ENCODE measurements at places on chromosomes 7 and 10.

- DNase-seq: no peak
Measured at GRCh38 chr7:28026237-28026636, 154.4 kb downstream of the JAZF1 start.

DNA sequence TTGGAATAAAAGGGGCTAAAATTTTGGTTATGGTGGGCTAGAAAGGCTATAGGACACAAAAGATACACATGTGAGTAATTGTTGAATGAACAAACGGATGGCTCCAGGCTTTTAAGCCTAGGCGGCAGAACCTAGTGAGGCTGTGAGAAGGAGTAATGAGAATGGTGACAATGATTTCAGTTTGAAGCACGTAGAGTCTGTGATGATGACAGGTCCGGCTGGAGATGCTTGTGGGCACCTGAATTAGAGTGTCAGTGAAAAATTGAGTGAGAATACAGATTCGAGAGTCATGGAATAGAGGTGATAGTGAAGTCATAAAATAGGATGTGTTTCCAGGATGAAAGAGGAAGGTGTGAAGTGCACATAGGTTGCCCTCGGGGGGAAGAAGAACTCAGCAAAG lies 170.6 kb downstream of the TMEM178B start:
- DNase-seq: no peak

GRCh38 chr7:9307131-9307530 lies 873.7 kb downstream of the NXPH1 start:
- DNase-seq: no peak

GRCh38 chr10:111990734-111991133 lies 192.8 kb downstream of the GPAM start:
- no peak for DNase-seq

- DNase-seq: no peak
Measured at GRCh38 chr10:87060280-87060928, 34.2 kb downstream of the GLUD1 start.

GRCh38 chr10:98516352-98516751 lies 69.6 kb upstream of the HPS1 start:
- DNase-seq: no peak

DNA sequence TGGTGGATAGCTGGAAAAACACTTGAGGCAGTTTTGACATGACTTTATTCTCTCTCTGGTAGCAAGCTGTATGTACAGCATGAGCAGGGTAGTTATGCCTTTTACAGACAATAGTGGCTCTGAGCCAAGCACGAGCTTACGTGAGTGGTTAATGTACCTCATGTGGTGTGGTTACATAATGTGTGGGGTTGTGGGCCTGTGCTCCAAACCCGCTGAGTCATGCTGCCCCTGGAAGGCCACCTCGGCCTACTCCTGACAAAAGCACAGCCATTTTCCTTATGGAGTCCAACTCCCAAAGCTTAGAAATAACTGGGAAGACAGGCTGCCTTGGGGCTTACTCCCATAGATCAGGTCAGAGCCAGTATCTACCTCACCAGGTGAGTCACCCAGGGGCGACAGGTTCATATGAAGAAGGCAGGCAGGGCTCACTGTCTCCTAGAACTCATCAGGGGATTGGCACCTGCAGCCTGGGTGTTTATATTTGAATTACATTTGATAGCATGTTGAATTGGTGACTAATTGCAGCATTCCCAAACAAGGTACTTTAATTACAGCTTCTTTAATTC lies 404.5 kb downstream of the ADRA2A start:
- DNase-seq: no peak

GRCh38 chr7:32500922-32501341 lies 5.6 kb downstream of the AVL9 start:
- no peak for DNase-seq

DNA sequence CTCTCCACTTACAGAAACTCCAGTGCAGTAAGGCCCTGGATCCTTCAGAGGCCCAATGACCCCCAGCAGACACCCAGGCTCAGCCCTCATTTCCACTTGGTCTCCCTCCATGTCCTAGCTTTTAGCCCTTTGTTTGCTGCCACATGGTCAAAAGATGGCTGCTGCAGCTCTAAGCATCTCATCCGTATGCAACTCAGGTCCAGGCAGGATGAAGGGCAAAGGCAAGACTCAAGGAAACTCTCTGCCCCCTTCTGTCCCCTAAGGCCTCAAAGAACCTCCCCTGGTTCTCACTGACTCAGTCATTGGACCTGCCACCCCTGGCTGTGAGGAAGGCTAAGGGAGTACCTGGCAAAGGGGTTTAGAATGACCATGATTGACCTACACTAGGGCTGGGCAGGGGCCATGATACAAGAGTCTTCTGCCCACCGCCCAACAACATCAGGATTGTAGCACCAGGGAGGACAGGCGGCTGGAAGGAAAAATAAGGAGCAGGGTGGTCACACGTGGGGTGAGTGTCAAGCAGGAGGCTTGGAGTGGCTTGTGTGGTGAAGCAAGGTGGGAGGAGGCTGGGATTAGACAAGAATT lies 303.8 kb upstream of the ZMIZ1 start:
- DNase-seq: no peak

DNA sequence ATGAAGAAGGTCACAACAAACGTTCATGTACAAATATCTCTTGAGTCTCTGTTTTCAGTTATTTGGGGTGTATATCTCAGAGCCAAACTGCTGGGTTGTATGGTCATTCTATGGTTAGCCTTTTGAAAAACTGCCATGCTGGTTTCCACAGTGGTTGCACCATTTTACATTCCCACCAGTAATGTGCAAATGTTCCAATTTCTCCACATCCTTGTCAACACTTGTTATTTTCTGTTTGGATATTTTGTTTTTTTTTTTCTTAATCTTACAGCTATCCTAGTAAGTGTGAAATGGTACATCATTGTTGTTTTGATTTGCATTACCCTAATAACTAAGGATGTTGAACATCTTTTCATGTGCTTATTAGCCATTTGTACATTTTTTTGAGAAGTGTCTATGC lies 13.0 kb upstream of the C1GALT1 start:
- no peak for DNase-seq

DNA sequence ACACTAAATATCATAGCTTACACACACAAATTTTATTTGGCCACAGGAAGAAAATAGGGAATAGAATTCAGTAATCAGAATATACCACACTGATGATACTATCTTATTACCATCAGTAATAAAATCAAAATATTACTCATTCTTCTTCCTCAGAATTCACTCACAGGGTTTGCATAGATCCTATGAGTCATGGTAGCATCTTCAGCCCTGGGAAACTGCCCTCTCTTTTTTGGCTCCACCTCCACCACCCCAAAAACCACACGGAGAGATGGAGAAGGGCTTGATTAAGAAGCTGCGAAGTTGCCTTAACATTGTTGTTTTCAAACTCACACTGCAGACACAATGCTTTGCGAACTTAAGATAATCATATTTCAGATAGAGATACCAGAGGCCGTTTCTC lies 154.1 kb upstream of the AHR start:
- peak; percentile 27 for DNase-seq

GRCh38 chr7:33039257-33039902 lies 23.2 kb downstream of the NT5C3A start:
- DNase-seq: no peak

DNA sequence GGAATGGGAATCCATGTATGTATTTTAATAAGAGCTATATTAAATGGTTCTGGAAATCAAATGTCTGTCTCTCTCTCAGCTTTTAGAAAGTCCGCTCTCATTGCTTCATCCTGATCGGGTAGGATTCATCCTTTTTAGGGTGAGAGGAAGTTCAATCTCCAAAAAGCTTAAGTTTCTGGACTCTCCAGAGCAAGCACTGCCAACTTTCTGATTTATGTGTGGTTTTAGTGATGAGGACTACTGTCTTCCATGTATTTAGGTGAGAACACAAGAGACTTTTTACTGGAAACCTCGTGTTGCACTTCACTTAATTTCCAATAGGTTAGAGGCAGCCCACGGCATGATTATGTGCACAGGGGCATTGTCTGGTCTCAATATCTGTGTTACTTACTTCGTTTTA lies 267.9 kb downstream of the SUGCT start:
- no peak for DNase-seq

DNA sequence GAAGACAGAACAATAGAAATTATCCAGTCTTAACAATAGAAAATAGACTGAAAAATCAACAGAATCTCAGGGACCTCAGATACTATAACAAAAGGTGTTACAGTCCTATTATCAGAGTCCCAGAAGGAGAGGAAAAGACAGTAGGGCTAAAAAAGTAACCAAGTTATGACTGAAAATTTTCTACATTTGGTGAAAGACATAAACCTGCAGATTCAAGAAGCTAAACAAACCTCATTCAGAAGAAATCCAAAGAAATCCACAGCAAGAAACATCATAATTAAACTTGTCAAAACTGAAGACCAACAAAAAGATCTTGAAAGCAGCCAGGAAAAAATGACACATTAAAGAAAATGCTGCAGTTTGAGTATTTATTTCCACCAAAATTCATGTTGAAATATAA lies 41.9 kb downstream of the HECTD2 start:
- DNase-seq: no peak

DNA sequence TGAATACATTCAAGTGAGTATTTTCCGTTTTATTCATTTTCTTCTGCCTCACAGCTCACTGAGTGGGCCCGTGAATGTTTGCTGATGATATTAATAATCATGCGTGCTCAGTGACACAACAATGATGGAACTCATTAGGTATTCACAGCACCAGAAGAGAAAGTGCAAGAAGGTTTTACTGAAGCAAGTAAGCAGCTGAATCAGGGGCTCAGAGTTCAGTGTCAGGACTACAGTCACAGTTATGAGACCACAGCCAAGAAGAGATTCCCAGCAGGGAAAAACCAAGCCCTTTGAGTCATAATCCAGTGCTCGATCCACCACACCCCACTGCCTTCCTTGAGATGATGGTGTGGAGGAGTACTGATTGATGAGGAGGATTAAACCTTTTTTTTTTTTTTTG lies 247.4 kb downstream of the KIAA1217 start:
- no peak for DNase-seq

- DNase-seq: no peak
Measured at GRCh38 chr10:48801001-48801421, 116.3 kb downstream of the WDFY4 start.

DNA sequence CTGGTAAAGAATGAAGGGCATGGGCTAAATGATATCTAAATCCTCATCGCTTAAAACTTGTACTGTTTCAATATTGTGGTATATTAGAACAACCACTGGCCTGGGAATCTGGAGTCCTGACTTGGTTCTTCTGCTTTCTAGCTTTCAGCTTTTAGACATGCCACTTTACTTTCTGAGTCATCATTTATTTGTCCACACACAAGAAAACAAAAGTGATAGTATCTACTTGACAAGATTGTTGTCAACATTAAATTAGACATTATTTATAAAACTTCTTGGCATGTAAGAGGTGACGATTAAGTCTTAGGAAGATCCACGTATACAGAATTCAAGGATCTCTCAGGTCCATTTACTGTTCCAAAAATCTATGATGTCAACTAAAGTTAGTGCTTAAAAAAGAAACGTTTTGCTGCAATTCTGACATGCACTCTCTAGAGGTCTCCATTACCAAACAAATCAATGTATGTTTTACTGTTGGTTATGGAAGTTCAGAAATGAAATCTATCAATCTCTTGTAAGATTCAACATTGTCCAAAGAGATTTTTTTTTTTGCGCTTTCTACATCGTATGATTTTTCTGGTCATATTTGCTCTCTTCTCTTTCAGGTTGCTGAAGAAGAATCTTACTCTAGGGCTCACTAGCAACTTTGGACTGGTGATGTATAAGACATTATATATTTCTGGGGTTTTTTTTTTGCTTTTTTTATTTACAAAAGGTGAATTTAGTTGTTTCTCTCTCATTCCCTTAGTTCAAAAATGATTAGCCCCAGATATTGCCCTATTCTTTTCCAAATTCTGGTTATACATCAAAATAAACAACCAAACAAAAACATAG lies 53.6 kb upstream of the DYNC1I1 start:
- no peak for DNase-seq

- DNase-seq: no peak
Measured at GRCh38 chr10:28754930-28755718, 77.8 kb downstream of the BAMBI start.

GRCh38 chr10:96339956-96340904 lies 18.6 kb downstream of the OPALIN start:
- no peak for DNase-seq

DNA sequence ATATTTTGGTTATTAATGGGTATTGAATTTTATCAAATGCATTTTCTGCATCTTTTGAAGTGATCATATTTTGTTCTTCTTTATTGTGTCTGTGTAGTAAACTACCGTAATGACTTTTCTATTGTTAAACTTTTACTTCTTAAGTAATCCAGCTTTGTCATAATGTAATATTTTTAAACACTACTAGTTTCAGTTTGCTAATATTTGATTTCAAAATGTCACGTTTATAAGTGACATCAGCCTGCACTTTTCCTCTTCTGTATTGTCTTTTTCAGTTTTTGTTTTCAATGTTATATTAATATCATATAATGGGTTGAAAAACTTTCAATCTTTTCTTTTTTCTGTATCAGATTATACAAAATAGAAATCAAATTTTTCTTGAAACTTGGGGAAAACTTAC lies 71.6 kb upstream of the ANKRD1 start:
- DNase-seq: no peak

DNA sequence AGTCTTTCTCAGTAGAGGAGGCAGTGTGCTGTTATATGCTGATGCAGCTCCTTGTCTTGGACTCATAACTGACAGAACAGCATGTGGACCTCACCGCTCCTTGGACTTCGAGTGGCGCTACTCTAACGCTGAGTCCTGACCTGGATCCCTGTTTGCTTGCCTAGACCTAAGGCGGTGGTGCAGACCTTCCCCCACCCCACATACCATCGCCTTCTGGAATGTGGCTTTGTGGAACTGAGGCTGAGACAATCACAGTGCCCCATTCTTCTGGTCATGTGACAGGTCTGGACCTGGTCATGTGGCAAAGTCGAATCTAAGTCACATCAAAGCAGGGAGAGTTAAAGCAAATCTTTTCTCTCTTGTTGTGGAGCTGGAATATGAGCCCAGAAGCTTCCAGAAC lies 190.7 kb upstream of the MKI67 start:
- DNase-seq: no peak

DNA sequence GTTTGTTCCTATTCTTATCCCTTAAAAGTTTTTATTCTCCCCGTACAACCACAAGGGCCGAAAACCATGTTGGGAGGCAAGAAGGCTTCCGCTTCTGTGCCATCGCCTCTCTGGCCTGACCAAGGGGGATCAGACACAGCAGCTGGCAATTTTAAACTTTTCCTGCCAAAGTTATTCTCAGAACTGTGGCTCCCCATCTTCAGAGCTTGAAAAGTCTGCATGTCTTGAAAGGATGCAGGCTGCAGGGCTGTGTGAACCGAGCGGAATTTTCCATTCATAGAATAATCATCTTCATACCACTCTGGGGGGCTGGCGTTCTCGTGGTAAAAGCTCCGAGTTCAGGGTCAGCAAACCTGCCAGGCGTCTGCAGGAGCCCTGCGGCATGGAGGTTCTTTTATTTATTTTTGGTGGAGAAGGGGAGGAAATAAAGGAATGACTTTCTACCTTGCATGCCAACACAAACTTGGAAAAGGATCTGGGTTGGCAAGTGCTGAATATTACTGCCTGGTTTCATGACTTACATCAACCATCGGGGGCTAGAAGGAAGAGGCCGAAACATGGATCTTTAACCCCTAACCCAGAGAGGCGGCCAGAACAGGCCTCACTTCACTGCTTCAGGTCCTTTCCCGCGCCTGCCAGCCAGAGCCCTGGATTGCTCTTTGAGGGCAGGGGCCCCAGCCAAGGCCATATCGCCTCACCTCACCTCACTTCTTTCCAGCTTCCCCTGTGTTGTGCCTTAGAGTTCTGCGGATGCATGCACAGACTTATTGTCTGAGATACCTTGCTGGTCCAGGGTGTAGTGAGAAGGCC lies 3.0 kb upstream of the NANOS1 start:
- DNase-seq: no peak
